Right forelimb (tissue), 1 donor: ENCODE measurements at places on chromosomes 6 and 20.

DNA sequence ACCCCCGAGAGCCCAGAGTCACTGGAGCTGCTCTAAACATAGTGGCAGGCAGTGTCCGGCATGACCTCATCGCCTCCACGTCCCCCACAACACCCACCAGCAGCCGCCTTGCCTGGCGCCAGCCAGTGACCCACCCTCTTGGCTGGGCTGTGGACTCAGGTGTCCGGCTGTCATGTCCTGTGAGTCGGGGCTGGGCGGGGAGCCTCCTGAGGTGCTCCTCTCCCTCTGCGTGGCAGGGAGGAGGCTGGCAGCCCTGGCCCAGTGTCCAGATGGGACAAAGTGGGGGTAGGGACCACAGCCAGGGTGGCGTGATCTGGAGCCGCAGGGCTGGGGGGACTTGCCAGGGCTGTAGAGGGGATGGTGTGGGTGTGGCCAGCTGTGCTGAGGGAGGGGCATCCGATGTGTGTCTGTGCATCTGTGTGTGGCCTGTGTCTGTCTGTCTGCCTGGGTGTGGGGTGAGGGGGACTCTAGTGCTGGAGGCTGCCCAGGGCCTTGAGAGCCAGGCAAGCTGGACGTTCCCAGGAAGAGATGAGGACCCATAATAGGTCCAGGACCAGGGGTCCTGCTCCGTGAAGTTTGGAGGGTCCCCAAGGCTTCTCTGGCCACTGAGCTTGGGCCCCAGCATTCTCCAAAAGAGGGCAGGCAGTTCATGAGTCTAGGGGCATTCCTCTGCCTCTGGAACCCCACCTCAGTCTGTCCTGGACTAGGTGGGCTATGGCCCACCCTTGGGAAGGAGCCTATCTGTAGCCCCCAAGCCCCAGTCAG, 2.3 kb upstream of the SOX18 start:
- DNase-seq = no peak

DNA sequence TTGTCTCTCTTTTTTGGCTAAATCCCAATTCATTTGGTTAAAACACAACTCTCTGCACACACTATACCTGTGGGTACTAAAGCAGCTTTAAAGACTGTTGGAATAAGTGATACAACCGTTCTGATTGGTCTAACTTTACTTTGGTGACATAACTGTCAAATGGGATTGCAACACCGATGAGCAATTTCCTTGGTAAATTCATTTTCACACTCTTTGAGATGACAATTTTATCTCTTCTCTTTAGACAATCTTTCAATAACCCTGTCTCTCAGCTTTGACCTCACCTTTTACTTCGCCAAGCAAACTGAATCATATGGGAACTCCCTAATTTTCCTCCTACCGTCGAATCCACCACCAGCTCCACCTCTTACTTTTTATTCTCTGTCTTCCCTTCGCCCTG, 60.8 kb downstream of the ECT2L start:
- DNase-seq = no peak

GRCh38 chr6:155939253-155939652, 483.6 kb upstream of the NOX3 start:
- no peak for DNase-seq

GRCh38 chr20:10282979-10283456, 64.4 kb downstream of the SNAP25 start:
- DNase-seq = no peak

- no peak for DNase-seq
Measured at GRCh38 chr20:23647346-23647745, 9.6 kb upstream of the CST3 start.

- no peak for DNase-seq
Measured at GRCh38 chr6:14542670-14543366, 425.2 kb downstream of the CD83 start.

DNA sequence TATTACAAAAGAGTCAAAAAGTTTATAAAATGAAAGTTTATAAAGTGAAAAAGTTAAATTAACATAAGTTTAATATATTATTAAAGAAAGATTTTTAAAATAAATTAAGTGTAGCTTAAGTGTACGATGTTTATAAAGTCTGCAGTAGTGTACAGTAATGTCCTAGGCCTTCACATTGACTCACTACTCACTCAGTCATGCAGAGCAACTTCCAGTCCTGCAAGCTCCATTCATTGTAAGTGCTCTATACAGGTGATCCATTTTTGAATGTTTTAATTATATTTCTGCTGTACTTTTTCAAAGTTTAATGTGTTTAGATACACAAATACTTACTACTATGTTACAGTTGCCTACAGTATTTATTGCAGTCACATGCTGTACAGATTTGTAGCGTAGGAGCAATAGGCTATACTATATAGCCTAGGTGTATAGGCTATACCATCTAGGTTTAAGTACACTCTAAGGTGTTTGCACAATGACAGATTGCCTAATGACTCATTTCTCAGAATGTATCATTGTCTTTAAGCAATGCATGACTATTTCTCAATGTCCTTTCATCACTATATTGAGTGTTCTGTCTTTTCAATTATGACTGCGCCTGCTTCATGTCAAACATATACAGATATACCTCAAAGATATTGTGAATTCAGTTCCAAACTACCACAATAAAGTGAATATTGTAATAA, 1110.3 kb upstream of the MAP3K7 start:
- DNase-seq = no peak

DNA sequence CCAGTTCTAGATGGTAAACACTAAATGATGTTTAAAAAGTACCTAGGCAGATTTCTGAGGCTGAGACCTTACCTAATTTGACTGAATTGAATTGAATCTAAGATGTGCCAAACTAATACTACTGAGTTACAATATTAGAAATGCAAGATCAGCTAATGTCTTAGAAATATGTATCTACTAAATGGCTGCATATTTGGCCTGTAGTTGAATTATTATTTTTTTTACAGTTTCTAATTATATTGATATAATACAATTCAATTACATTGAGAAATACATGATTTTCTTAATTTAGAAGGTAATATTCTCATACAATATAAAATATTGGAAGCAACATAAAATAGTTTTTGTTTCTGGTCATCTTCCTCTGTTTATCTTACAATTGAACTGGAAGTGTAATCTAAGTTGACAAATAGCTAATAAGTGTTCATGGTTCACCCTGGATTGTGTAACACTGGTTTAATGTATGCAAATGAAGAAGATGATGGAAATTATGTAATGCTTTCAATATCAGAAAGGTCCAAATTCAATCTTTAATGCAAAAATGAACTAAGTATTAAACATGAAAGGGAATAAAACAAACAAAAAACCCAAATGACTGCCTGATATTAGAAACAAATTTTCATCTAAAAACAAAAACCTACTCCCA, 2.9 kb downstream of the MAP3K7 start:
- DNase-seq = no peak

GRCh38 chr20:3730803-3731672, 1.4 kb upstream of the HSPA12B start:
- DNase-seq = peak; percentile 38

- no peak for DNase-seq
Measured at GRCh38 chr6:30168741-30169140, 5.4 kb downstream of the TRIM15 start.

GRCh38 chr20:33846291-33846935, 35.3 kb downstream of the CHMP4B start:
- DNase-seq = peak; percentile 50

DNA sequence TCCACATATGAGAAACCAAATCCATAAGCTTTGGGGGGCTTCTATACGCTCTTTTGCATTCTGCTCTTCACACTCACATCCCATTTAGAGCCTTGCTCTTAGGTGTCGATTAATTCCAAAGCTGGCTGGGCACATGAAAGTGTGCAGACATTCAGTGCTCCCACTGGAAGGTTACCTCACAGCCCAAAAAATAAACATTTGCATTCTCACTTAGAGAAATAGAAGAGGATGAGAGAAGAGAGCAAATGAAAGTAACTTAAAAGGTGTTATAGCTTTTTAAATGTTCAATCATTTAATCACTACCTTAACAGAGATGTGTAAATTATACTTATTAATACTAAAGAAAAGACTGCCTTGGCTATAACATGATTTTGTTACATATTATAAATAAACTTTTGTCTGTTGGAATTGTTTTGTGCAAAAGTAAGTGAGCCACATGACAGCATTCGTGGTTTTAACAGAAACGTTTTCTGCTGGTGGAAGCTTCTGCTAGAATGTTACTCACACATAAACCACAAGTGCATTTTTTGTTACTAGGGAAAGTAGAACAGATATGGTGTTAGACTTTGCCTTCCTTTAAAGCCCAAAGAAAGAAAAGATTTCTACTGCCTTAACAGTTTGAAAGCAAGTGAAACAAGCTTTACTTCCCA, 116.7 kb downstream of the SIM1 start:
- no peak for DNase-seq

- peak; percentile 54 for DNase-seq
Measured at GRCh38 chr20:59385480-59385879, 85.1 kb downstream of the EDN3 start.

- DNase-seq = no peak
Measured at GRCh38 chr6:100685747-100686146, 195.4 kb downstream of the ASCC3 start.
